ENCODE measurements at places on chromosomes 7 and 10.
A peak's percentile ranks its signal among the peaks of the same experiment; 100 is the strongest.

DNA sequence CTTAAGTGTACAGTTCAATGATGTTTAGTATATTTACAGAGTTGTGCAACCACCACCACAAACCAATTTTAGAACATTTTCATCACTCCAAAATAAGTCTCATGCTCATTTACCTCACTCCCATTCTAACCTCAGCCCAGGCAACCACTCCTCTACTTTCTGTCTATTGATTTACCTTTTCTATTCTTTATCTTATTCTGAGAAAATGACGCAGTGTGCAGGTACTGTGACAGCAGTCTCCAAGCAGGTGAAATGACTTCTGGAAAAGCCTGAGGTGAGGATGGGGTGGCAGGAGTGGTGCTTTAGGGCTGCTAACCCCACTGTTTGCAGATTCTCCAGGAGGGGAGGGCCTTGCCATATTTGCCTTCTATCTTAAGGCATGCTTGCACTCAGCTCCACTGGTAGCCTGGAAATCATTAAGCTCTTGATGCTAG, 39.5 kb downstream of the GARS1 start:
- no peak for DNase-seq

- DNase-seq = no peak
These were observed 82.7 kb downstream of the RAMP3 start for GRCh38 chr7:45240273-45240771.

DNA sequence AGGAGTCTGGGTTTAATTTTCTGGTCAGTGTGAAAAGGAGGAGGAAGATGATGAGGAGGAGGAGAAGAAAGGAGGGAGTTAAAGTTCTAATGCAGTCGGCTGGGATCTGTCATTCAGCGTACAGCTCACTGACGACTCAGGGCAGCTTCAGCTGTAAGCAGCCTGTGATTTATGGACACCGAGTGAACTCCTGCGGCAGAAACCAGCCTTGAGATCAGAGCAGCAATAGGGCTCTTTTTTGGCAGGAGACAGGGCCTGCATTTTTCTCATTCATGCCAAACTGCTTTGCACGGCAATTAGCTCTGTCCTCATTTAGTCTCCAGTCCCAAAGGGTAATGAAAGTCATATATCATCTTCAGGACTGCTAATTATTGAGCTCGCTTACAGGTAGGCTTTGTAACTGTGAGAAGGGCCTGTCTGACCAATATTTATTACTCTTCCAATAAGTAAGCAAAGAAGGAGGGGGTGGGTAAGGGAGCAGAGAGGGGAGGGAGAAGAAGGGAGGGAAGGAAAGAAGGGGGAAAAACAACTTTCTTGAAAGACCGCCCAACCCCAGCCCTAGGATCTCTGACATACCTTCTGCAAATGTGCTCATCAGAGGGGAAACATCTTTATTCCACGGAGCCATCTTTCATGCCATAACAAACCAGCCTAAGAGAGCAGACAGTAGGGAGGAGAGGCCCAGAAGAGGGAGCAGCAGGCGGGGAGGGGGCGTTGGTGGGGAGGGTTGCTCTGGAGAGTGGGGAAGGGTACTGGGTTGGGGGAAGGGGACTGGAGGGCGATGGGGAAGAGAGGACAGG, 48.1 kb upstream of the COMTD1 start:
- DNase-seq = no peak

- DNase-seq = no peak
These were observed 174.5 kb downstream of the GFRA1 start for GRCh38 chr10:116098411-116099022.

DNA sequence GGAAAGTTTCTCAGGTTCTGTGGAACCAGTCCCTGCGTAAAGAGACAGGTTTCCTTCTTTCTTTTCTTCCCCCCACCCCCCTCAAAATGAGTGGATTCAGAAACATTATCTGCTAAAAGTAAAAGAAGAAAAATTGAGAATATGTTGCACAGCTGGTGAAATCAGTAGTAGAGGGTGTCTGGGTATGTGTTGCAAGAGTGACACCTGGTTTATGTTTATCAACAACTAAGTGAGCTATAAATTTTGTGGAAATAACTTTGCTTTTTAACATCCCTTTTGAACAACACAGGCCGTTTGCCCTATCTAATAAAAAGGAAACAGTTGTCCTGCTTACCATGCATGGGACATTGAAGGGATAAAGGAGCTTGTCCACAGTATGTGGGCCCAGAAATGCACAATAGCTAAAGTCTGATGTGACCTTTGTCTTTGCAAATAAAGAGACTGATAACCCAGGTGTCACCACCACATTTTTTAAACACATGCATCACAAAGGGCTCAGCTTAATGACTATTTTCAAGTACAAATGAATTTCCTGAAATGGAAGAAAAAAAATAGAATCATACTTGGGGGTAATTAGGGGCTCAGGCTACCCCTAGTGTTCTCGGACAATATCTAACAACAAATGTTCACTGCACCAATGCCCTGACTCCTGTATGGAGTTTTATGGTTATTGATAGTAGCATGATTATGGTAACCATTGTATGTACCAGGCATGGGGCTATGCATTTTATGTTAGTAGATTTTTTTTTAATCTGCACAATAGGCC, 221.7 kb upstream of the TCF7L2 start:
- DNase-seq = no peak

DNA sequence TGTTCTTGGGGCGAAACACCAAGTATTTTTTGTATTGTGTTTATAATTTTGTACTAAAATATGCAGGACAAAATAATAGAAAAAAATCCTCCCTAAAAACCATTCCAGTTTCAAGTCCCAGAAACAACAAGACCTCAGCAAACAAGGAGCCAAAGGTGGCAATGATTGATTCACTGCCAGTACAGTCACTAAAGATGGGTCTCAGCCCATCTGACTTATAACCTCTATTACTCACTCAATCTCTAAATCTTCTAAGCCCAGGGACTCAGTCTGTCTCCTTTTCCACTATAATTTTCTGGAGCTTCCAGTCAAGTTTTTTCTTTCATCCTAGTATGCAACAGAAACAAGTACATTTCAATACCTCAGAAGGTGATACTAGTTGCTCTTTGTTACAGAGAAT, 33.3 kb downstream of the SNX13 start:
- DNase-seq = no peak

DNA sequence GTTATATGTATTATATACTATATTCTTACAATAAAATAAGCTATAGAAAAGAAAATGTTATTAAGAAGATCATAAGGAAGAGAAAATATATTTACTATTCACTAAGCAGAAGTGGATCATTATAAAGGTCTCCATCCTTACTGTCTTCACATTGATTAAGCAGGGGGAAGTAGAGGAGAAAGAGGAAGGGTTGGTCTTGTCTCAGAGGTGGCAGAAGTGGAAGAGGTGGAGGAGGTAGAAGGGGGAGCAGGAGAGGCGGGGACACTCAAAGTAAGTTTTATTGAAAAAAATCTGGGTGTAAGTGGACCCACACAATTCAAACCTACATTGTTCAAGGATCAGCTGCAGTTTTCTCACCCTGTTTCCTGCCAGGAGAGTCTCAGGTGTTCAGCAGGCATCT, 28.9 kb upstream of the ERCC6 start:
- no peak for DNase-seq

- DNase-seq = no peak
These were observed 11.3 kb downstream of the MRPS33 start for GRCh38 chr7:141003172-141004065.

GRCh38 chr7:20220921-20221547, 3.9 kb upstream of the MACC1 start:
- no peak for DNase-seq

DNA sequence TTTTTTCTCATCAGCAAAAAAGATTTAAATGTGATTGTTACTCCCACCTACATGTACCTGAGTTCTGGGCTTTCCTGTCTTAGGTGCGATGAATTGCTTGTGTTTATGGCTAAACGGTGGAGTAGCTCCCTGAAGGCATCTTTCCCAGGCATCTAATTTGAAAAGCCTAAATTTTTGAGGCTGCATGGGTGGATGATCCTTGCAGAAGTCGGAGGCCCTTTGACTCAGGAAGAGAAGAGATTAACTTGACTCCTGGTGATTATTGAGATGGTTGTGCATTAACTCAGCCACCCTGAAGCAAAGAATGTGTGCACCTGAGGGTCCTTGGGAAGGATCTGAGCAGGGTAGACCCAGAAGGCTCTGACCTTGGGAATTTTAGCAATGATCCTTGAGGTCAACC, 155.6 kb upstream of the SEMA3C start:
- DNase-seq = no peak

GRCh38 chr10:98405422-98405821, 9.6 kb downstream of the PYROXD2 start:
- no peak for DNase-seq

GRCh38 chr10:124132876-124133275, 39.5 kb upstream of the CHST15 start:
- DNase-seq = no peak

- no peak for DNase-seq
These were observed 7.0 kb upstream of the MMP21 start for GRCh38 chr10:125782616-125783015.

- no peak for DNase-seq
These were observed 363.8 kb downstream of the SEMA3D start for GRCh38 chr7:84822941-84823510.

GRCh38 chr10:123529146-123529760, 136.9 kb upstream of the GPR26 start:
- no peak for DNase-seq

- DNase-seq = peak; percentile 34
These were observed 96.9 kb downstream of the HIPK2 start for GRCh38 chr7:139680676-139681462.

DNA sequence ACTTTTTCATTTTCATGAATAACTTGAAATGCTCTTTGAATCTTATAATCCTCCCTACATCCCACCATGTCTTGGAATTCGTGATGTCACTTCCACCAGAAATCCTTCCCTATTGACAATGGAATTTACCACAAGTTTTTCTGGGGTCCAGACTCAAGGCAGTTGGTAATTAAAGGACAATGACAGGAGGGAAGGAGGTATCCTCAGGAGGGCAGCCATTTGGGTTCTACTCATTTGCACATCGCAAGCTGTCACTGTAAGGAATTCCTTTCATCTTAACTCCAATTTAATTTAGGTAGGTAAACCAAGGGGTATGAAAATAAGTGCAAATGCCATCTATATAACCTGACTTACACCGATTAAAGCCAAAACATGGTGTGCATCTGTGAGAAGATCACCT, 21.9 kb downstream of the LRRC17 start:
- no peak for DNase-seq

DNA sequence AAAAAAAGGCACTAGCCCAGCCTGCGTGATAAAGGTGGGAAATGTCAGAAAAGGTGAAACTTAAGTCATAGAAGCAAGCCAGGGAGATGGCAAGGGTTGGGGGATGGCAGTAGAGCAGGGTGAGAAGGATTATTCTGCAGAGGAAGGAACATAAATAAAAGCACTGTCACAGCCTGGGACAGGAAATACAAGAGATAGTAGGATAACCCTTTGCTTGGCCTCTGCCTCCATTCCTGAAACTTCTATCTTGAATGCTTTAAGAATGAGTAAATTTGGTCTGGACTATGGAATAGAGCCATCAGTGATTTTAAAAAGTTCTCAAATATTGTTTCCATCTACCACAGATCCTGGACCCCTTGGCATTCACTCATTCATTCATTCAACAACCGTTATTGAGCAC, 50.0 kb downstream of the ABCC2 start:
- no peak for DNase-seq

DNA sequence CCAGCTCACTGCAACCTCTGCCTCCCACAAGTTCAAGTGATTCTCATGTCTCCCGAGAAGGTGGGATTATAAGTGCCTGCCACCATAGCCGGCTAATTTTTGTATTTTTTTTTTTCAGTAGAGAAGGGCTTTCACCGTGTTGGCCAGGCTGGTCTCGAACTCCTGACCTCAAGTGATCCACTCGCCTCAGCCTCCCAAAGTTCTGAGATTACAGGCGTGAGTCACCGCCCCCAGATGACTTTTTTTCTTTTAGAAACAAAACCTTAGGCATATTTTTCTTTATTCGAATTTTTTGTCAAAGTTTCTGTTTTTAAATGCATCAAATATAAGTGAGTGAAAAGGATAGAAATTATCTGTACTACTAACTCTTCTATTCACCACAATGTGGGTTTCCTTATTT, 113.1 kb downstream of the LRRC4 start:
- no peak for DNase-seq

DNA sequence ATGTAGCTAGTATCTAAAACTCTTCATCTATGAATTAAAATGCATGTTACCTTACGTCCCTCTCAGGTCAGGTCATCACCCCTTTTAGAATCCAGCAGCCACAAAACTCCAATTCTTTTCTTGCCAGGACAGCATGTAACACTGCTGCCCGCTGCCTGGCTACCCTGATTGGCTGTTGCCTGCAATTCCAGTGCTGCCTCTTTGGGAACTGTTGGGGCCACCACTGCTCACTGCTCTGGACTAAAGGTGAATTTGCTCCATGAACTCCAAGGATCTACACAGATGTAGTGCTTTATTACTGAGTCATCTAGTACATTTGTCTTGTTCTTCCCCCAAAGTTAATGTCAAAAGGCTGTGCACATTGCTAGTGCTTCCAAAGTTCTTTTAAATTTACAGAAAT, 40.4 kb downstream of the SCIN start:
- DNase-seq = no peak

- no peak for DNase-seq
These were observed 869 bp upstream of the TBX20 start for GRCh38 chr7:35254496-35255442.

GRCh38 chr7:50953820-50954219, 171.1 kb upstream of the GRB10 start:
- DNase-seq = no peak

GRCh38 chr7:35839860-35840854, 39.3 kb downstream of the SEPTIN7 start:
- no peak for DNase-seq

DNA sequence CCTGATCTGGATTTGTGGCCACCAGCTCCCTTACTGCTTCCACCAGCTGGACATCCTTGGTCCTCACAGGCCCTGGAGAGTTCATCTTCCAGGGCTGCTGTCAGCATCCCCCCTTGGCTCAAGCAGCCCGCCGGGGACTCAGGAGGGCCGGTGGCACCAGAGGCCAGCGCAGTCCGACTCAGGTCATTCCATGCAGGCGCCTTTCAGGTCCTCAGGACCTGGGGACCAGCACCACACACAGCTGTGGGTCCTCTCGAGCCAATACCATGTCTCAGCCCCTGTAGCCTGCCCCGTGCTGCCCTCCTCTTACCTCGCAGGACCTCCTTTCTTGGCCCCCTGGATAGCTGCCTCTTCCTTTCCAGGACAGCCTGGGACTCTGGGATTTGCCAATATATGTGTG, 145.5 kb downstream of the BMS1 start:
- DNase-seq = no peak

Measured in CD8-positive, alpha-beta T cell (primary cell).